Regular cardiac myocyte (primary cell): ENCODE measurements at places on chromosomes 4 and X. TPM values are rescaled to one million over a fixed set of nuclear protein-coding genes. Genes with fewer than 3 reads are reported as not detected.

The ZBTB33 gene
- total RNA-seq: 9.6 and 10.2 TPM in 2 replicates

The XK gene
- total RNA-seq: under 0.01 and 0.19 TPM in 2 replicates

The DBET gene
- total RNA-seq: not detected in 2 replicates

The SLC39A8 gene
- total RNA-seq: 14.8 and 22.0 TPM in 2 replicates

The TXK gene
- 0.19 TPM in 1 of 2 replicates, not detected in the other for total RNA-seq

The HAND2 gene
- total RNA-seq: 5.4 and 12.8 TPM in 2 replicates

The SLC7A11 gene
- total RNA-seq: 13.0 and 32.0 TPM in 2 replicates

The P2RY8 gene
- not detected in 2 replicates for total RNA-seq

The IL13RA1 gene
- 37.4 and 51.9 TPM in 2 replicates for total RNA-seq

The DGKK gene
- not detected in 2 replicates for total RNA-seq

The BRS3 gene
- total RNA-seq: not detected in 2 replicates

The HPGD gene
- 0.19 and 0.28 TPM in 2 replicates for total RNA-seq

The GABRG1 gene
- total RNA-seq: not detected in 2 replicates

The PAGE1 gene
- not detected in 2 replicates for total RNA-seq

The FGFR3 gene
- 0.56 and 1.7 TPM in 2 replicates for total RNA-seq
